ENCODE measurements at places on chromosomes 1 and 21. TPM values are rescaled to one million over a fixed set of nuclear protein-coding genes. Genes with fewer than 3 reads are reported as not detected.

OR2T29 gene
- not detected for total RNA-seq

BLACAT1 gene
- total RNA-seq, result 2.5 TPM

GRCh38 chr21:34883491-34884271, 165.4 kb downstream of the RUNX1 start:
- no peak for DNase-seq

- no peak for DNase-seq
Observed at GRCh38 chr1:235583511-235584001, 66.0 kb downstream of the GNG4 start.

GRCh38 chr21:26365849-26366248, 195.3 kb upstream of the APP start:
- DNase-seq, result no peak

- DNase-seq, result no peak
Observed at GRCh38 chr1:46148318-46148717, 15.9 kb upstream of the PIK3R3 start.

All from cerebellum (tissue), 4 donors.